Activated T-helper 17 cell treated with anti-CD3 and anti-CD28 coated beads, Interleukin-2, amount 50 U/mL, for 72 hours (primary cell): ENCODE measurements at places on chromosomes 7 and 10. TPM values are rescaled to one million over a fixed set of nuclear protein-coding genes. Genes with fewer than 3 reads are reported as not detected.

- peak; percentile 48 for ATAC-seq
Measured at GRCh38 chr7:143375298-143376034, 5.7 kb upstream of the ZYX start.

DNA sequence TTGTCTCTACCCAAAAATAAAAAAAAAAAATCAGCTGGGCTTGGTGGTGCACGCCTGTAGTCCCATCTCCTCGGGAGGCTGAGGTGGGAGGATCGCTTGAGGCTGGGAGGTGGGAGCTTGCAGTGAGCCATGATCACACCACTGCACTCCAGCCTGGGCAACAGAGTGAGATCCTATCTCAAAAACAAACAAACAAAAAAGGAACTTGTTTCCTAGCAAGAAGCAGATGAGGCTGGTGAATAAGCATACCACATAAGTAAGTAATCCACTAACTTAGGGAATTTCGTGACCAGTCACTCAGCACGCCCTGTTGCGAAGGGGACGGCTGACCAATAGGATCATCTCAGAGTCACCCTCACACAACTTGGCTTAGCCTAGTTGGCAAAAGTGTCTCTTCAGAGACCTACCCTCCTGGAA, 64.6 kb downstream of the CUX1 start:
- no peak for ATAC-seq

DNA sequence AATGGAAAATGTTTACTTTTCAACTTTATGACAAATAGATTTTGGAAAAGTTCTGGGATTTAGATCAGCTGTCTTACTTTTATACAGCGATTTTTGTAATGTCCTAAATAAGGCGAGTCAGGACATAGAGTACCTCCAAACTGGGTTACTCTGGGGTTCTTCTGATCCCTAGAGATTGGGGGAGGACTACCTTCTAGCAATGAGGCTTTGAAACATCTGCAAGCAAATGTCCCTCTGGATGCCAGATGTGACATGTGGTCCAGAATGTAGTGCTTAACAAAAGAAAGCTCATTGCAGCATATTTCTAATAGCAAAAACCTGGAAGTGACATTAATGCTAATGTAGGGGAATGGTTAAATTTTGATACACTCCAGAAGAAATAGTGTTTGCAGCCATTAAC, 36.1 kb downstream of the ABRAXAS2 start:
- no peak for ATAC-seq

- no peak for ATAC-seq
Measured at GRCh38 chr7:29843726-29844125, 37.4 kb downstream of the WIPF3 start.

DNA sequence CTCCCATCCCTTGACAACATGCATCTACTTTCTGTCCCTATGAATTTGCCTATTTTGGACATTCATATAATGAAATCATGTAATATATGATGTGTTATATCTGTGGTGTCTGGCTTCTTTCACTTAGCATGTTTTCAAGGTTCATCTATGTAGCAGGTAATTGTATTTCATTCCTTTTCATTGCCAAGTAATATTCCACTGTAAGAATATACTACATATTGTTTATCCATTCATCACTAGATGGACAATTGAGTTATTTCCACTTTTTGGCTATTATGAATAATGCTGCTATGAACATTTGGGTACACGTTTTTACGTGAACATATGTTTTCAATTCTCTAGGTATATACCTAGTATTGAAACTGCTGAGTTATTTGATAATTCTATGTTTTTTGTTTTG, 238.2 kb downstream of the PTEN start:
- no peak for ATAC-seq

GRCh38 chr7:134075799-134076198, 51.3 kb upstream of the LRGUK start:
- ATAC-seq: no peak

- no peak for ATAC-seq
Measured at GRCh38 chr10:128626397-128627000, 500.3 kb upstream of the MKI67 start.

GRCh38 chr7:69922026-69922803, 323.9 kb downstream of the AUTS2 start:
- no peak for ATAC-seq

- no peak for ATAC-seq
Measured at GRCh38 chr10:97090035-97090434, 95.7 kb downstream of the SLIT1 start.

- no peak for ATAC-seq
Measured at GRCh38 chr10:129704786-129705525, 237.9 kb downstream of the MGMT start.

- no peak for ATAC-seq
Measured at GRCh38 chr7:43873300-43873699, 4.0 kb upstream of the MRPS24 start.

- no peak for ATAC-seq
Measured at GRCh38 chr7:78014401-78014800, 215.8 kb downstream of the PHTF2 start.

DNA sequence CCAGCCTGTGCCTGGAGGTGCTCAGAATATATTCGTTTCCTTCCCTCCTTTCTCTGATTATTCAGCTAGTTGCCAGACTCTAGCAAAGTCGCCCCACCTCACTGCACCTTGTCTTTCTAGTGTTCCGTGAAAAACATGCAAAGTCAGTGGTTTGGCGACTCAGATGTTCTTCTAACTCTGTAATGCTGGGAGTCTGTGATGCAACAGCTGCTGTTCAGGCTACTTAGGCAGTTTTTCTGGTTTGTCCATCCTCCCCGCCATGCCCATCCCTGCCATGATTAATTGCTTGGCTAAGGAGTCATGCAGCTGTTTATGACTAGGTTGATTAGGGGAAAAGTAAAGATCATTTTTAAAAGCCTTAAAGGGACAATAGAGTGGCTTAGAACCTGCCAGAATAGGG, 99.4 kb downstream of the MTPN start:
- peak; percentile 47 for ATAC-seq

DNA sequence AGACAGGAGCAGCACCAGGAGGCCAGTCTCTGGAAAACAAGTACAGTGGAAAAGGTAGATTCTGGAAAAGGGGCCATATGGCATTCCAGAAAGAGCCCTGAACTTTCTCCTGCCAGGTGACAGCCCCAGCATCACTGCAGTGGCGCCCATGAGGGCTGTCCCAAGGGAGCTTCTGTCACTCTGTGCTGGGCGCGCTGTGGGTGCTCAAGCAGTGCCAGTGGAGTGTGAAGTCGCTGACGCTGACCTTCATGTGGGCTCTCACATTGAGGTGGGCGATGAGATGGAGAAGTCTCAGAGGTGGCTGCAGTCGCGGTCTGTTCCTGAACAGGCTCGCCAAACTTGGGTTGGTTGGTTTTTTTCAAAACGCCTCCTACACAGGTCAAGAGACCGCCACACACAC, 38.2 kb downstream of the FKBP6 start:
- ATAC-seq: no peak

GRCh38 chr7:15828881-15829280, 142.4 kb upstream of the MEOX2 start:
- ATAC-seq: no peak

DNA sequence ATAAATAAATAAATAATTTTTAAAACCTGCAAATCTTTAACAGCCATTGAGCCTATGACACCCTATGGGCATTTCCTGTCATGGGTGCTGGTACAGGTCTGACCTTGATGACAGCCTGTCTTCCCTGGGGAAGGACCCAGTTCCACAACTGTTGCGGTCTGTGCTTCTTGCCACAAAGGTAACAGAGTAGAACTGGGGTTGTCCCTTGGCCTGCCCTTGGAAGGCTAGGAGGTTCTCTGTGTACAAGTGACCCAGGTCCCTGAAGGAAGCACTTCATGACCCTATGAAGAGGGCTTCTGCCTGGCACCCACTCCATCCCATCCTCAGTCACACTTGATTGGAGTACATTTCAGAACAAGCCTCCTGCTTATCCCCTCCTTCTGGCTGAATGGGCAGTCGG, 66.9 kb downstream of the OGDH start:
- ATAC-seq: no peak

- no peak for ATAC-seq
Measured at GRCh38 chr10:64142395-64142794, 621.2 kb downstream of the REEP3 start.

- ATAC-seq: no peak
Measured at GRCh38 chr7:100887516-100888290, 1.8 kb downstream of the UFSP1 start.

- no peak for ATAC-seq
Measured at GRCh38 chr7:87886875-87887274, 10.6 kb downstream of the DBF4 start.

DNA sequence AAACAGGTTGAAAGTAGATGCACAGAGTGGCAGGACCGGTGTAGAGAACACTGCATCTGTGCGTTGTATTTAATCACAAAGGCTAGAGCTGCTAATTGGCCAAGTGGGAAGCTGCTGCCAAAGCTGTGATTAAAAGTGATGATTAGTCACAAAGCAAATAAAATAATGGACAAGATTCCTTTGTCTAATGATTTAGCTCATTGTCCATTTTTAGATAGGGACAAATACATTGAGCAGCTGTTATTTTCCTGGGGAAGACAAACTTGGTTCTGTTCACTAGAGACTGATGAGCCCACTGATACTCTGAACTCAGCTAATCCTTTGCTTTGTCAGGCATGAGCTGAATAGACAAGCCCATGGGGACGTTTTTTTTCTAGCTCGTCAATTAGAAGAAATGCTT, 19.7 kb downstream of the UBE3C start:
- no peak for ATAC-seq

DNA sequence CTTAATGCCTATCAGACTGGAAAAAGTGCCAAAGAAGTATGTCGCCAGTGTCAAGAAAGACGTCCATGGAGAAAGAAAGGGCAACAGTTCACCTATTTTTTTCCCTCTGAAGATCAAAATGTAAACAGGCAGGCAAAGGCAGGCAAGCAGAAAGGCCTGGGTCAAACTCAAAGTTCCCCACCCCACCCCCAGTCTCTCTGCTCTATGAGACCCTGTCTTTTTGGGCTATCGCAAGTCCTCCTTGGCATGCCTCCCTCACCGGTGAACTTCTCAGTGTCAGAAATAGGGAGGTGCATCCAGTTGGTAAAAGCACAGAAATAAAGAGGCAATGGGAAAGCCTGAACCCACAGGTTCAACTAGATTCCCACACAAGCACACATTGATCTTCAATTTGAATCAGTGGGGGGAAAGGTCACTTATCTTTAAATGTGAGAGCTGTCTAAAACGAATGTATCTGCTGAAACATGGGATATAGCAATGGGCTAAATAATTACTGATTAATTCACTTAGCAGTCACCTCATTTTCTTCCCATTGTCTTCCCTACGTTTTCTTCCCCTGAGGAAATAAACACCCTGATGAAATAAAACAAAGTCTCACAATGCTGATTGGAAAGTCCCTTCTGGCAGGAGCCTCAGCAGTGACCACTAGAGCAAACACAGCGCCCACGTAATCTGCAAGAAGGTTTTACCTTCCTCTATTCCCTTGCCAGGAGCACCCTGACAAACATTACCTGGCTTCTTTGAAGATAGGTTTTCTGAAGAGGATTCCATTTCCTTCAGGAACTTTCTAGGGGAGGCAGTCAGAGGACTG, 31.1 kb downstream of the JAZF1 start:
- ATAC-seq: no peak

DNA sequence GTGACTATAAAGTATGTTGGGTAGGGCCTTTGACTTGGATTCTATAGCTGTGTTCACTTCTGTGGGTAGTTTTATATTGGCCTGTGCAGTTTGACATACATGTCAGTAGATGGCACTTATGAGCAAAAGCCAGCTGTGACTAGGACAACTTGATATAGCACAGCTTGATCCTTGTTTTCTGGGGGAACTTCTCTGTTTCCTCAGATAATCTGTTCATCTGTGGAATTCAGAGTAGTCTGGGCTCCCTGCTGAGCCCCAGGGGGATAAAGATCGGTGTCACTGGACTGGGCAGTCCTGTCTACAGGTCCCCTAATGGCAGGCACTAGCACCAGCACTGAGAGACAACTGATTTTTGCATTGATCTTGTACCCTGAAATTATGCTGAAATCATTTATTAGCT, 25.4 kb downstream of the CYP2C9 start:
- ATAC-seq: no peak

DNA sequence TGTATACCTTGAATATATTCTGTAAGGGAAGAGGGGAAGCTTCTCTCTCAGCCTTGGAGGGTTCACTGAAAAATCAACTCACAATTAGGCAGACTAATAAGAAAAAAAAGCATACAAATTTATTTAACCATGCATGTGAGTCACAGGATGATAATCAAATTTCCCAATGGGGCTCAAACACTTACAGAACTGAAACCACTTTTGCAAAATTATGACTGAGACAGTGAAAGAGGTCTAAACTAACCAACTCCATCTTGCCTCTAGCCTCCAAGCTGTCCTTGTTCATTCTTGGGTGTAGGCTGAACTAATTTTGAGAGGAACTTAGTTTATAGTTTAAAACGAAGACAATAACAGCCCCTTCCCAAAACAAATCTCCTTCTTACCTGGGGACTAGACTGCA, 618.3 kb upstream of the AUTS2 start:
- no peak for ATAC-seq

- no peak for ATAC-seq
Measured at GRCh38 chr10:59672150-59672875, 37.3 kb downstream of the SLC16A9 start.

- ATAC-seq: no peak
Measured at GRCh38 chr7:46156853-46157252, 235.8 kb upstream of the IGFBP3 start.

GRCh38 chr10:49300140-49300974, 1.4 kb downstream of the C10orf71 start:
- no peak for ATAC-seq

CLEC2L gene
- total RNA-seq: not detected

CEP55 gene
- 73.8 TPM for total RNA-seq

INPP5F gene
- 26.3 TPM for total RNA-seq

CTAGE4 gene
- 1.1 TPM for total RNA-seq

EIF5AL1 gene
- not detected for total RNA-seq

OPN4 gene
- total RNA-seq: not detected

ACTL6B gene
- total RNA-seq: not detected

H2AZ2 gene
- 157 TPM for total RNA-seq

VPS37D gene
- 0.48 TPM for total RNA-seq

IKZF1 gene
- 253 TPM for total RNA-seq

LEP gene
- total RNA-seq: not detected

PON1 gene
- not detected for total RNA-seq

SLC16A12 gene
- total RNA-seq: not detected
